AG04450 (cell line): ENCODE measurements at places on chromosomes 2 and 18. TPM values are rescaled to one million over a fixed set of nuclear protein-coding genes. Genes with fewer than 3 reads are reported as not detected.

Gene TXNDC2
- polyA plus RNA-seq, result 0.06 TPM in 2 replicates

Gene CLEC4F
- not detected in 2 replicates for polyA plus RNA-seq

GRCh38 chr18:25229081-25229480 is 122.9 kb downstream of the ZNF521 start:
- DNase-seq, result peak; percentile 52

DNA sequence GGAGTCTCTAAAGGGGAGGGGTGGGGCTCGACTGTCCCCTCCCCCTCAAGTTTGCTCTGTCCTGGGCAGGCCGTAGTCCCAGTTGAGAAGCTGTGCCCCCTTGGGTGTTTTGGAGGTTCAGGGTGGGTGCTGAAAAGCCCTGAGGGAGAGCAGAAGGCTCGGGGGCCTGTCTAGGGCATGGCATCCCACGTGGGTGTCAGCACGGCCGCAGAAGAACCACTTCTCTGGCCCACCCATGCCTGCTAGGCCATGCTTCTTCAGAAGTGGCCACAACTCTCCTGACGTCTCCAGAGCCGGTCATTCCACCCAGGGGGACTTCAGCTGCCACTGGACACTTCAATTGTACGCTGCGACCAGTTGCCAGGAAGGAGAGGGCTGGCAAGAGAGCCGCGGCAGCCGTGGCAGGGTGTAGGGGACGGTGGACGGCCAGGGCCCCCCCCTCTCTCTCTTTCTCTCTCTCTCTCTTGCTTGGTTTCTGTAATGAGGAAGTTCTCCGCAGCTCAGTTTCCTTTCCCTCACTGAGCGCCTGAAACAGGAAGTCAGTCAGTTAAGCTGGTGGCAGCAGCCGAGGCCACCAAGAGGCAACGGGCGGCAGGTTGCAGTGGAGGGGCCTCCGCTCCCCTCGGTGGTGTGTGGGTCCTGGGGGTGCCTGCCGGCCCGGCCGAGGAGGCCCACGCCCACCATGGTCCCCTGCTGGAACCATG is at the start of gene INPP5D:
TSS of gene INPP5D (plus strand) at position 546 of the 704 bp plus-strand sequence. CDS start at position 683, 137 bp downstream.
- DNase-seq, result no peak

- no peak for DNase-seq
Measured at GRCh38 chr2:219731173-219731572, 103.7 kb downstream of the SLC4A3 start.

DNA sequence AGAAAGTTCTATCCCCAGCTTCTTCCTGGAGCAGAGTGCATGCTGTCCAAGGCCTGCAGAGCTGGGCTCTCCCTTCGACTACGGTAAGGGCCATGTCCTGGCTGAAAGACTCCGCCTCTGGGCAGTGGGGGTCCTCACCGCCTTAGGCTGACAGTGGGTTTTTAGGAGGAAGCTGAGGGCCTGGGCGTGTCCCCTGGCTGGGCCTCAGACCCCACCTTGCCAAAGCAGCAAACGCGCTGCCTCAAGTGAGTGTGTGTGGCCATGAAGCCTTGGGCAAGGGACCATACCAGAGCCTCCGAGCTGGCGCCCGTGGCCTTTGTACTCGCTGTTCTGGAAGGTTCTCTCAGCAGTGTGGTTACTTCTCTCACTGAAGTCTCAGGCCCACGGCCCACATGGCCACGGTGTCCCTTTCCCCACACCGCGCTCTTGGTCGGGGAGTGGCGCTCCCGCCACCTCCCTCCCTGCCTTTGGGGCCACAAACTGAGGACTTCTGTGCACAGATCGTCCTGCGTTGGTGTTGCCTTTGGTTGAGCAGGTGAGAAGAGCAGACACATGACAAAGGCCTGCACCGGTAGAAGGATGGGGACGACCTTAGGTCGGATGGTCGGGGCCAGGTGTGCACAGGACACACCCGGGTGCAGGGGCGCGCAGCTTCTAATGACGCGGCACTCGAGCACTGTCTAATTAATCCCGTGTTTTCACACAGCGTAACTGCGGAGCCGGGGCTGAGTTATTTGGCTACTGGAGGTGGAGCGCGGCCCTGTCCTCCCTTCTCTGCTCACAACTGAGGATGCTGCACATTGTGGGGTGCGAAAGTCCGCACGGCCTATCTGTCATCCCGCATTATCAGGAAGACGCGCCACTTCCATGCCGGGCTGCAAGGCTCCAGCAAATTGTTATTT is 121.6 kb downstream of the PTGR3 start:
- DNase-seq, result no peak
